ENCODE measurements at places on chromosomes 1 and 21.

DNA sequence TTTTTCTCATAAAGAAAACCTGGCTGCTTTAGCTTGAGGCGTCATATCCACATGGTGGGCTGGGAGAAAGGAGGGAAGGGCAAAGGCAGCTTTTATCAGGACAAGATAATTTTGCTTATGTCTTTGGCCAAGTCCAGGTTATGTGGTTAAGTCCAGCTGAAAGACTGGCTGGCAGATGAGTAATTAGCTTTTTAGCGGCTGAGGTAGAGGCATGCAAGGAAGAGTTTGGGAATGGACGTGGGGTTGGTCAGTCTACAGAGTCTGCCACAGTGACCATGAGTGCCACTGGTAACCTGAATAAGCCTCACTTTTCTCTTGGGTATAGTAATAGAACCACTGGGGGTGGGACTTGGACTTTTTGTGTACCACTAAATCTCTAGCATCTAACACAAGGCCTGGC, 39.8 kb downstream of the NEK7 start:
- DNase-seq, result no peak

GRCh38 chr1:223109581-223110026, 33.4 kb downstream of the TLR5 start:
- no peak for DNase-seq

DNA sequence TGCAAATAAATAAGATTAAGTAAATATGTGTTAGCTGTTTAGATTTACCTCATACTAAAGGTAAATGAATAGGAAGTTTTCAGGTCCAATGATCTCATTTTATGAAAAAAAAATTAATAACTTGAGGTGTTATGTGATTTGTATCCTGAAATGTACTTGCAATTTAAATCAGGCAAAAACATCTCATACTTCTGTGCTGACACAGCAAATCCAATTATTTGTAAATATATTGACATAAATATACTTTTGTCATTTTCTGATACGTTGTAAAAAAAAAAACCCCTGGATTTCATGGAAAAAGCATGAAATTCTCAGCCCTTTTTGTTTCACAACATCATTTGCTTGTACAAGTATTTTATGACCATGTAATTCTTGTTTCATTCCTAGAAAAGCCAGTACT, 184.1 kb upstream of the NCAM2 start:
- DNase-seq, result no peak

- DNase-seq, result no peak
These were observed 51.3 kb upstream of the SLC45A1 start for GRCh38 chr1:8266436-8267165.

GRCh38 chr1:41239988-41240610, 2.0 kb downstream of the SCMH1 start:
- DNase-seq, result no peak

DNA sequence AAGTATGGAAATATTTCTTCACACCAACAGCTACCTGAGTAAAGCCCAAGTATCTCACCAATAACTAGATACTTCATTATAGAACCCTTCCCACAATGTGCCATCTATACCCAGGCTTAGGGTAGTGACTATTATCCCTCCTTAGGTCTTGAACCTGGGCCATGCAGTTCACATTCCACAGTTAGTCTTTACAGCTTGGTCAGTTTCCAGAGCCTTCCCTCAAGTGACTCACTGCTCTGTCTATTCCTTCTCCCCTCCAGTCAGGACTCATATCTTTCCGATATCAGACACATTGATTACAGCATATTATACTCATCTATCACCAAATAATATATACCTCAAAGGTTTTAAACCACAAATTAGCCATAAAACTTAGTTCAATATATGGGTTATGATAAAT, 23.6 kb downstream of the VAMP4 start:
- DNase-seq, result no peak

GRCh38 chr1:247681288-247681897, 1.9 kb upstream of the OR13G1 start:
- peak; percentile 91 for DNase-seq

GRCh38 chr1:9561429-9561828, 22.2 kb downstream of the SLC25A33 start:
- DNase-seq, result peak; percentile 64

DNA sequence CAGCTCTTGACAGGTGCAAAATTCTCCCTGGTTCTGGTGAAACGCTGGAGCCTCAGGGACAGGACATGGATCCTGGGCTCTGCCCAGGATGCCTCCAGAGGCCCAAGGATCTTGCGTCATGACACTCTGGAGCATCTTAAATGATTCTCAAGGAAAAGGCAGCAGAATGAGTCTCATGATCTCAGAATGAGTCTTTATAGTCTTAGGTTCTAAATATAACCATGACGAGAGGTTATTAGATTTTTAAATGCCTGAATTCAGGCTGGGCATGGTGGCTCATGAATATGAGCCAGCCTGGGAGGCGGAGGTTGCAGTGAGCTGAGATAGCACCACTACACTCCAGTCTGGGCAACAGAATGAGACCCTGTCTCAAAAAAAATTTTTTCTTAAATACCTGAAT, 55.5 kb downstream of the ECE1 start:
- DNase-seq, result no peak

GRCh38 chr1:144551107-144551542, 41.6 kb upstream of the PPIAL4F start:
- DNase-seq, result no peak

- no peak for DNase-seq
These were observed 273.4 kb upstream of the BEND5 start for GRCh38 chr1:49050041-49050440.

DNA sequence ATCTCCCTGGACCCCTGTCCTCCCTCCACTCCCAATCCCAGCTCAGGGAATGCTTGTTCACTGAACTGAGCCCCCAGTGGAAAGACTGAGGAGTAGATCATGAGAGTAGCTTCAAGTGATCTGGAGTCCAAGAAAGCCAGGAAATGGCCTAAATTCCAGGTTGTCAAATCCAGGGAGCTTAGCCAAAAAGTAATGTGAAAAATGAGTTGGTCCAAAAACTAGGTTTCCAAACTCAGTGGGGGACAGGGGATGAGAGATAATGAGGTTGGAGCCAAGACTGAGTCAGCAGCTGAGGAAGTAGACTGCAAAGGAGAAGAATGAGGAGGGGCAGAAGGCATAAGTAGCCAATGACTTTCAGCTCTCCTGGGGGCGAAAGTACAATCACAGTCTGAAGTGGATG, 284.1 kb upstream of the BEND5 start:
- DNase-seq, result no peak

DNA sequence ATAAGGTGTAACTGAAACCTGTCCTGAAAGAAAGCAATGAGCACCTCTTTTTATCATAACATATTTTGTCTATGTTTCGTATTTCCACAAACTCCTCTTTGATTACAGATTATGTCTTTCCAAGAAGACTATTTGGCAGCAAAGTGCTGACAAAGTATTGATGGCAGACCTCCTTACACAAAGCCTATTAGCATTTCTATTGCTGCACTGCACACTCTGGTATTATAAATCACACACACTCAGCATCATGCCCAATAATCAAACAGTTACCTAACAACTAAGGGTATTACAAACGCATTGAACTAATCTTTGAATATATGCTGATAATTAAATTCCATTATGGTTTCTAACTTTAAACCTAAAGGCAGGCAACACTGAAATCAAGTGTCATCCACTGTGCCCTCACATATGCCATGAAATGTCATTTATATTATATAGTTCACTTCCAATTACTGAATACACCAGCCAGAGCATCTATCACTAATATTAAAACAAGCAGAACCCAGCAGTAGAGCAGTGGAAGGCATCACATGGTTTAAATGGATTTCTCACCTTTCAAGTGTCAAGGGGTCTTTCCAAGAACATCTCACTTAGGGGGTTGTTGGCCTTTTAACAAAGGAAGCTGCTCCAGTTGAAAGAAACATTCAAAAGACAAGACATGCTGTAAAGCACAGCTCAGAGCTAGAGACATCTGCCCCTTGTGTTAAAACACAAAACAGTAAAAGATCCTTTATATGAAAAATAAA, 239.1 kb downstream of the RERE start:
- no peak for DNase-seq

DNA sequence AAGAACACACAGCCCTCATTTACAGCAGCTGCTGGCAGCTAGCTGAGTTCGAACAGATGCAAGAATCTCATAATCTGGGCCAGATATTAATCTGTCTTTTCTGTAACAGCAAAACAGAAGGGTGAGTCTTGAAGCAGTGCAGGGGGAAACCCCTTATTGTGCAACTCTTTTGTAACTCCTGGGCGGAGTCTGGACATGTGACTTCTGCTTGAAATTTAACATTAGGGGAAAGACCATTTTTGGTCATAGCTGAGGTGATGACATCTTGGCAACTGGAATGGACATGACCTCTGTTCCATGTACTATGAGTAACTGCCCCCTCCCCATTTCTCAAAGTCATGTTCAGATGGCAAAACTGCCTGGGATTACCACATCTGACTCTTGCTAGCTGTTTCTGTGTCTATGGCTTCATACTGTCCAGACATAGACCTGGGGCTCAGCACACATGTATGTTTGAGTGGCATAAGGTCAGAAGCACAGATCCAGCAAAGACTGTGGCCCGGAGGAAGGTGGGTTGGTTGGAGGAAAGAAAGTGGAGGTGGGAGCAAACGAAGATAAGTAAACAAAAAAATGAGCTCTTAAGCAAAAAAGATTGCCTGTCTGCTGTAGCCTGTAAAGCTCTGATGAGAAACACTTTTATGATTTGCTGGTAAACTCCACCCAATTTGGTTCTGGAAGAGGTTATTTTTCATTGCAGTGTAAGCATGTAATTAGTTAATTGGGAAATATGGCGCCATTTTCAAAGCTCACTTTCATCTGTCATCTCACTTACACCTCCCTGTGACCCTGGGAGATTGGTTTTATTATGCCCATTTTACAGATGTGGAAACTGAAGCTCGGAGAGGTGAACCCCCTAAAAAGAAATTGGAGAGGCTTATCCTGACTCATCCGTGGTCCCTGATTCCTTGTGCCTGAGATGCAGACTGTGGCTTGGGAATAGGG, 26.1 kb downstream of the ETS2 start:
- no peak for DNase-seq

- no peak for DNase-seq
These were observed 37.6 kb downstream of the RNF115 start for GRCh38 chr1:145786271-145786670.

DNA sequence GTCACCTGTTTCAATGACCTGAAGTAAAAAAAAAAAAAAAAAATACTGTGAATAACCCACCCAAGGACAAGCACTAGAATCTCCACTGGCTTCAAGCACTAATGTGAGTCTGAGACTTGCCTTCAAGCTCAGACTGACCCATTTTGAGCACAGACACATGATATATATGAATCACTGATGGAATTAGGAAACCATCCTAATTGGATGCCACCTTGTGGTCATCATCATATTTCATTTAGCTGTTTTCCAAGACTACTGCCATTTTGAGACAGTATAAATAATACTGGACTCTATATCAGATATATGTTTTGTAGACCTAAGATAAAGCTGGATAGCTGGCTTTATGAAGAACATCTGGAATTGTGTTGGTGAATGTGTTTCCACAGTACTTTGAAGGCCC, 1232.0 kb downstream of the KCNT2 start:
- no peak for DNase-seq

GRCh38 chr1:115184260-115184950, 95.1 kb upstream of the TSPAN2 start:
- no peak for DNase-seq

DNA sequence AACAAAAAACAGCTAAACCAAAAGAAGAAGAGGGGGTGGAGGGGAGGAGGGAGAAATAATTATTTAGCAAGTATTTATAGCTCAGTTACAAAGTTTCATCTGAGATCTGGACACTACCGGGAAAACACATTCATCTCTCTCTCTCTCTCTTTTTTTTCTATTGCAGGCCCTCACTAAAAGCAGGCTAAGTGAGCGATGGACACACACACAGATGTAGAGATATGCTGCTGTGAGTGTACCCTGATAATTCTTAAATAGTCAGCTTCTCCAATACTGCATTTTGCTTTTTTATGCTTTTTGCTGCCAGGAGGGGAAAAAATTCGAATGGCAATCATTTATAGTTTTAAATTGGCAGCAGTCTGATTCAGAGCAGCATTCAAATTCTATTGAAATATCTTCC, 65.0 kb downstream of the LPAR3 start:
- no peak for DNase-seq

- DNase-seq, result no peak
These were observed 176.4 kb upstream of the C8B start for GRCh38 chr1:57142169-57142568.

GRCh38 chr1:38430949-38431348, 384.4 kb upstream of the POU3F1 start:
- DNase-seq, result no peak

GRCh38 chr1:52436817-52437216, 32.4 kb downstream of the PRPF38A start:
- DNase-seq, result no peak

DNA sequence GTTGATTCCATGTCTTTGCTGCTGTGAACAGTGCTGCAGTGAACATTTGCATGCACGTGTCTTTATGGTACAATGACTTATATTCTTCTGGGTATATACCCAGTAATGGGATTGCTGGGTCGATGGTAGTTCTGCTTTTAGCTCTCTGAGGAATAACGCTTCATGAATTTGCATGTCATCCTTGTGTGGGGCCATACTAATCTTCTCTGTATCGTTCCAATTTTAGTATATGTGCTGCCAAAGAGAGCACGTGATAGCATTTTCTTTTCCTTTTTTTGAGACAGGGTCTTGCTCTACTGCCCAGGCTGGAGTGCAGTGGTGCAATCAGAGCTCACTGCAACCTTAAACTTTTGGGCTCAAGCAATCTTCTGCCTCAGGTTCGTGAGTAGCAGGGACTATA, 24.9 kb upstream of the MAP1LC3C start:
- DNase-seq, result no peak

GRCh38 chr21:34020005-34020847, 53.2 kb upstream of the MRPS6 start:
- no peak for DNase-seq

DNA sequence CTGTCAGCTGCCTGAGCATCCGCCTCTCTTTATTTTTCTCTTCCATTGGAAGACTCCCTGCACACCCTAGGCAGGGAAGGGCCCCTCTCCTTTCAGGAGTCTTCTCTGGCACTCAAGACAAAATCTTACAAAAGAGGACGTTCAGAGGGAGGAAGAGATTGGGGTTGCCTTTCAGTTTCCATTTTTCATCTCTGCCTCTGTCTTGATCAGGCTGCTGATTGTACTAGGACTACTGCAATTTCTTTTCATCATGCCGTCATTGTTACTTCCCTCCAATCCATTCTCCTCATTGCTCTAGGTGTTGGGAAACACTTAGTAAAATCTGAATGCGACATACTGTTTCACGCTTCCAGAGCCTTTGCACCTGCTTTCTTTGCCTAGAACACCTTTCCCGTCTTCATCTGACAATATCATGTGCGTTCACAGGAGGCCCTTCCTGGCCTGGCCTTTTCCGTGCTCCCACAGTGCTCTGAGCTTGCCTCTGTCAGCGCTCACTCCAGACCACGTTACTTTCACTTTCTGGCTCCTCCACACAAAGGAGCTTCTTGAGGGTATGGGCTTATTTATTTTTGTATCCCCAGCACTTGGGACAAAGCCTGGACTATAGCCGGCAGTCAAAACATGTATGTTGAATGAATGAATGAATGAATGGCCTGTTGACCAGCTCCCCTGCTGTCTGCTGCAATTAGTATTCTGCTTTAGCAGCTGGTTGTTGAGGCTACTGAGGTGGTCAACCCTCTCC, 10.9 kb downstream of the LRRC71 start:
- DNase-seq, result no peak

GRCh38 chr1:43269627-43270375, at the start of gene TMEM125:
TSS of gene TMEM125 (plus strand) at chr1:43269983. CDS start at chr1:43272723, 2,740 bp downstream.
- no peak for DNase-seq

GRCh38 chr1:3879099-3879498, 21.0 kb downstream of the C1orf174 start:
- DNase-seq, result no peak

GRCh38 chr1:81484284-81484683, 316.4 kb upstream of the ADGRL2 start:
- no peak for DNase-seq

Data from NCI-H1048 (cell line).